ENCODE measurements at places on chromosomes 1 and 21.

GRCh38 chr1:55124470-55124869 is 85.1 kb downstream of the PCSK9 start:
- no peak for DNase-seq

DNA sequence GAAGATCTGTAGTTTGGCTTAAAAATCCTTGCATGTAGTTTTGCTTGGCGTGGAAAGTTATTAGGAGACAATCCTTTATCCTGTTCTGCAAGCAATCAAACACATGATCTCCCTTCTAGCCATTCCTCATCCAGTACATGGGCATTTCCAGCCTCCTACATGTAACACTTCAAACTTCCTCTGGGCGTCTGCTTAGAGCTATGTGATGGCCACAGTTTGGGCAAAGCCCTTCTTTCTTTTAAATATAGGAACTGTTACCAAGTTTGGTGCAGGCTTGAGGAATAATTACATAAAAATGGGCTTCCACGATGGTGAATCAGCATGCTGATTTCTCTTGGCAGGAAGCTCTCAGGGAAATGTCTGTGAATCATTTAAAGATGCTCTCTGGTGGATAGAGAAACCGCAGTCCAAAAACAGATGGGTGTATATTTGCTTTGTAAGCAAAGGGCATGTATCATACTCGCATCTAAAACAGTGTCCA is 176.9 kb upstream of the FMN2 start:
- no peak for DNase-seq

DNA sequence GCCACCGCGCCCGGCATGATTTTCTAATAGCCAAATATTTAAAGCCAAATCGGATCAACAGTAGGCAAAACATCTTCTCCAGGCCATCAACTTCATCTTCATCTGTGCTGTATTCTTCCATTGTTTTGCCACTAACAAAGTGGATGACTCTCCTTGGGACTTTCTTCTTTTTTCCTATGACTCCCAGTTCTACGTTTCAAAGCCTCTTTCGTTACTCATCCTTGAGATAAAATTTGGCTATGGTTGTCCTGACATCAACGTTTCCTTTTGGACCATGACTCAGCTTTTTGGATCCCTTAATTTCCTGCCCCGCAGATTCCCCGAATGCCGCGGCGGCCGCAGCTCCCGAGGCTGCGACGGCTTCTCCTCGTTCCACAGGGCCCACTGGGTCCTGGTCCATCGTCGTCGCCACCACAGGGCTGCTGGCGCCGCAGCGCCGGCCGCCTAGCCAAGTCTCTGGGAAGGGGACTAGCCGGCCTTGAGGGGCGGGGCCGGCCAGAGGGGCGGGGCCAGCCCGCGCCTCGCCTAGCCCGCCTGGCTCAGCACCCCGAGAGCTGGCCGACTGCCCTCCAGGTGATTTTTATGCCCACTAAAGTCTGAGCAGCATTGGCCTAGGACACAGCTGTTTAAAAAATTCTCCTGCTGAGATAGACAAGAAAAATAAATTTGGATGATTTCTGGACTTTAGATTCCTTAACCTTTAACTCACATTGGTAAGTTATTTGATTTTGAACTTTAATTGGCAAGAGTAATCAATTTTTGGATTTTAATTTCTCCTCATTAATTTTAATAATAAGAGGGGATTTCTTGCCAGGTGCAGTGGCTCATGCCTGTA is 93.9 kb downstream of the ADCY10 start:
- no peak for DNase-seq

DNA sequence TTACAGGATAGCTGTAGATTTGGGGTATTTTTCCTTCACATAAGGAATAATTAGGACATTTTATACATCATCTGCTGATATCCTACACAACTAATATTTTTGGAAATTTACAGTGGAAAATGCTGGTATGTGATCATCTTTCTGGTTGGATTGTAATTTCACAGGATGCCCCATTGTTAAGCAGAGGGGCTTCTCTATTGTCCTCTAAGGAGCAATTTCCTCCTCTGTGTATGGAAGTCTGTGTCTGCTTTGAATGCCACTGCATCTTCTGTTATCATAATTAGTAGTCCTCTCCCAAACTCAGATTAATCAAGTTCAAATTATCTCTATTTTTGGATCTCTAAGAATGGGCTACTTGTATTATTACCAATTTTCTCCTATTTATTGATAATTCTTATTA is 988.1 kb upstream of the B3GALT2 start:
- no peak for DNase-seq

GRCh38 chr1:6418668-6419396 is 887 bp downstream of the HES2 start:
- no peak for DNase-seq

DNA sequence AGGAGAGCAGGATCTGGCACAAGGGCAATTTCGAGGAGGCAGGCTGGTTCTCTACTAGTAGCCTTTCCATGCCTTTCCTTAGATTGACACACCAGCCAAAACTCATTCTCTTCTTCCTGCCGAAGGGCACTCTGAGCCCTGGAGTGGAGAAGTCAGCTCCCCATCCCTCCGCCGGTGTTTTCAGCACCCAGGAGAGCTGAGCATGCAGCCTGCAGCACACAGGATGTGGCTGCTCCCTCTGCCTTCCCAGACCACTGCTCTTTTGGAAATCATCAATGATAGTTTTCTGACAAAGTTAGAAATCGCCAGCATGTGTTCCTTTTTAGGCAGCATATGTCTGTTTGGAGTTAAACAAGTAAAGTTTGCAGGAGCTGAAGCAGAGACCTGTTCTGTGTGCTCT is 11.7 kb downstream of the RNU5D-1 start:
- no peak for DNase-seq

- DNase-seq, result no peak
Measured at GRCh38 chr21:17495680-17496079, 17.2 kb upstream of the CXADR start.

GRCh38 chr1:31694964-31695313 is 8.9 kb downstream of the COL16A1 start:
- DNase-seq, result no peak

GRCh38 chr1:189567890-189568289 is 909.8 kb downstream of the BRINP3 start:
- no peak for DNase-seq

- DNase-seq, result no peak
Measured at GRCh38 chr1:160866001-160866694, 3.5 kb upstream of the CD244 start.

DNA sequence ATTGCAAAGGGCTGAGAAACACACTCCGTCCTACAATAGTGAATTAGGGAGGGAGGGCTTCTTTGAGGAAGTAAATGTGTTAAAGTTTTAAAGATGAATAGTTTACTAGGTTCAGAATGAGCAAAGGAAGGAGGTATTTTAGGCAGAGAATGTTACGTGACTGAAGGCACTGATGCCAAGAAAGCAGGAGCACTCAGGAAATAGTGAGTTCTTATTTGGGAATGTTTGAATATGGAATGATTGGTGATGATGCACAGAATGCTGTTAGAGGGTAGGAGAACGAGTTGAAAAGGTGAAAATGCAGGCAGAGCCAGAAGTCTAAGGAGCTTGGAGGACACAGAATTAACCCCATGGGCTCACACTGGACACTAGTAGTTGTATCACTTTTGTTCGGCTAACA is 108.0 kb downstream of the NRIP1 start:
- no peak for DNase-seq
